ENCODE measurements at places on chromosomes 2 and 18. TPM values are rescaled to one million over a fixed set of nuclear protein-coding genes. Genes with fewer than 3 reads are reported as not detected.

CTAGE1 gene
- total RNA-seq, result not detected

CD302 gene
- total RNA-seq, result 0.23 TPM

DNA sequence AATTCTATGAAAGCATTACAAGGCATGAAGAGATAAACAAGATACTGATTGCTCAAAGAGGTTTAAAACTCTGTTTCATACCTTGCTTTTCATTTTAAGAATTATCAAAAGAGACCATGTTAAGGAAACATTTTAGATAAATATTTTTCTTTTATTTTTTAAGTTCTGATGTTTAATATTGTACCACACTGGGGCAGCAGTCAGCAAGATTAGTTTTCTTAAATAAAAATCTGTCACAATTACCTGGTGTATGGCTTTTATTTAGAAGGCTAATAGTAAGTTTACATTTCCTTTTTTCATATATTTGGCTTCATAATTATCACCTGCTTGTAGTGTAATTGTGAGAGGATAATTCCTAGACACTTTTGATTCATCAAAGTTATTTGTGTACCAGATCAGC lies 46.4 kb downstream of the ZNF804A start:
- no peak overlapping the region for H3K4me3 ChIP-seq
- H3K4me1 ChIP-seq, result no peaks in the 10 kb centered on the region
- H3K36me3 ChIP-seq, result no peaks in the 10 kb centered on the region

GRCh38 chr2:230975927-230976326 lies 20.0 kb upstream of the SPATA3 start:
- no peak for DNase-seq
- H3K27me3 ChIP-seq, result no peaks in the 10 kb centered on the region
- H3K4me1 ChIP-seq, result peaks cover 75% of the 10 kb centered on the region
- peak overlapping the region; percentile 63 for H3K27ac ChIP-seq
- H3K36me3 ChIP-seq, result peaks cover 5% of the 10 kb centered on the region

IL37 gene
- total RNA-seq, result not detected

STEAP3 gene
- 0.13 TPM for total RNA-seq

GRCh38 chr18:37188016-37188791 lies 359.3 kb downstream of the KIAA1328 start:
- no peak overlapping the region for H3K27ac ChIP-seq
- no peaks in the 10 kb centered on the region for H3K4me1 ChIP-seq
- no peaks in the 10 kb centered on the region for H3K27me3 ChIP-seq
- no peak overlapping the region for H3K4me3 ChIP-seq
- DNase-seq, result no peak

- peaks cover 19% of the 10 kb centered on the region for H3K4me1 ChIP-seq
- DNase-seq, result no peak
- H3K27me3 ChIP-seq, result peaks cover 35% of the 10 kb centered on the region
- no peak overlapping the region for H3K4me3 ChIP-seq
- H3K27ac ChIP-seq, result no peak overlapping the region
Observed at GRCh38 chr2:73172963-73173362, 29.4 kb upstream of the NOTO start.

HSBP1L1 gene
- total RNA-seq, result 0.50 TPM

C2orf72 gene
- total RNA-seq, result 0.34 TPM

TEX44 gene
- not detected for total RNA-seq

GRCh38 chr2:226216575-226216974 lies 583.0 kb downstream of the IRS1 start:
- DNase-seq, result no peak
- no peak overlapping the region for H3K4me3 ChIP-seq
- no peaks in the 10 kb centered on the region for H3K4me1 ChIP-seq
- H3K27ac ChIP-seq, result no peak overlapping the region

DNA sequence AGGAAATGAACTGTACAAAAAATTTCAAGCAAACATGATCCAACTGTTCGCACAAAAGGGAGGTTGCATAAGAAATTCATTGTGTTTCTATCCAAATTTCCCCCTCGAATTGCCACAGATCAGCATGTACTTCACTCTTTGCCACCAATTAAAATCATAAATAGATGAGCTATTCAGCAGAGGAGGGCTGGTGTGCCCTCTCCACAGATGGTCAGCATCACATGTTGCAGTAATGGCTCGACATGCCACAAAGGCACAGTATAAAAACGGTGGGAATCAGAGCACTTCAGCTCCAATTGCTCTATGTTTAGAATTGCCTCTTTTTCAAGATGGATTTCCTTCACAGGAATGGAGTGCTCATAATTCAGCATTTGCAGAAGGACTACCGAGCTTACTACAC lies at the start of gene G6PC2:
TSS of gene G6PC2 (plus strand) at position 289 of the 400 bp plus-strand sequence. CDS start at position 330, 41 bp downstream.
- H3K4me1 ChIP-seq, result no peaks in the 10 kb centered on the region
- DNase-seq, result no peak
- no peaks in the 10 kb centered on the region for H3K36me3 ChIP-seq
- peaks cover 35% of the 10 kb centered on the region for H3K27me3 ChIP-seq
- no peak within 1 kb of the TSS for H3K4me3 ChIP-seq

DNA sequence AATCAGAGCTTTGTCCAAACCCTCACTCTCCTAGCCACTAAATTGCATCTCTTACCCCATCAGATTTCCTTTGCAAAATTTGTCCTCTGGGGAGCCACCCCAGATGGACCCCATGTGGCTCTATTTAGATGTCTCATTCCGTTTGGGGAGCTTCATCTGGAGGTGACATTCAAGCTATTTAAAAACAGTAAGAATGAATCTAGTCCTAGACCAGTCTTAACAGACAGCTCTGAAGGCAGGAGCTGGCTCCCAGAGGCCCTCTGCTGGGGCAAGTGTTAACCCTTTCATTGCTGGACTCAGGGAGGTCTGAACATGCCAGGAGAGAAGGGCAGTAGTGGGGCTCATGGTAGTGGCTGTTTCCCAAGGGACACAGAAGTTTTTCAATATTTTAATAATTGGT lies 59.2 kb downstream of the RPL37A start:
- no peak for DNase-seq
- no peak overlapping the region for H3K4me3 ChIP-seq
- peaks cover 9% of the 10 kb centered on the region for H3K4me1 ChIP-seq
- H3K27me3 ChIP-seq, result no peaks in the 10 kb centered on the region
- no peaks in the 10 kb centered on the region for H3K36me3 ChIP-seq
- H3K27ac ChIP-seq, result no peak overlapping the region

DNA sequence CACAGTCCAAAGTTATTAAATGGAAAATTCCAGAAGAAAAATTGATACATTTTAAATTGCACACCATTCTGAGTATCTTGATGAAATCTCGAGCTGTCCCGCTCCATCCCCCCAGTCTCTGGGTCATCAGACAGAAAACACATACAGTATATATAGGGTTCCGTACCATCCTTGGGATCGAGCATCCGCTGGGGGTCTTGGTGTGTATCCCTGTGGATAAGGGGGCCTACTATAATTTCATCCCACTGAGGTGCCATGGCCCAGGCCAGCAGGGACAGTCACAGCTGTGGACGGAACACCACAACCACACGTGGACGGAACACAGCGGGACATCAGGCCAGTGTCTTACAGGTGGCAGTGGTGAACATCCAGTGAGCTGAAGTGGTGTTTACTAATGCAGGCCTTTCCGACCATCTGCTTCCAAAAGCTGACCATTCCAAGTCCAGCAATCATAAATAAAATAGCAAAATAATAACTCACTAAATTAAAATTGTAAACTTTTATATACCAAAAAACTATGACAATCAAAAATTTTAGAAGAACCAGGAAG lies 14.0 kb downstream of the TWIST2 start:
- no peaks in the 10 kb centered on the region for H3K27me3 ChIP-seq
- no peaks in the 10 kb centered on the region for H3K36me3 ChIP-seq
- H3K4me3 ChIP-seq, result no peak overlapping the region

DNA sequence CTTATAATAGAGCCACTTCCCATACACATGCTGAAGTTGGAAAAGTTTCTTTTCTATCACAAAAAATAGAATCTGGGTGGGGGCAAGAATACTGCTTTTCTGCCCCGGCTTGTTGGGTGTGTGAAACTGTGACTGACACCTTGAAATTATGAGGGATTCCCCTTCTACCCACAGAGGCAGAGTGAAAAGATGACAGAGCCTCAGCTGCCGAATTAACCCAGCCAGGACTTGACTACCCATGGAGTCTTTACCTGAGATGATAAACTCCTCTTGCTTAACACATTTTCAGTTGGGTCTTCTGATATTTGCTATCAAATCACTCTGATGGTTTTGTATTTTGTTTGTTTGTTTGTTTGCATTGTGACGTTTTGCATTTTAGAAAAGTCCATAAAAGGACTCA lies 66.0 kb upstream of the PMAIP1 start:
- H3K36me3 ChIP-seq, result no peaks in the 10 kb centered on the region
- no peak overlapping the region for H3K4me3 ChIP-seq
- no peak overlapping the region for H3K27ac ChIP-seq
- no peaks in the 10 kb centered on the region for H3K4me1 ChIP-seq

UGT1A5 gene
- total RNA-seq, result not detected

CNGA3 gene
- total RNA-seq, result not detected

DNA sequence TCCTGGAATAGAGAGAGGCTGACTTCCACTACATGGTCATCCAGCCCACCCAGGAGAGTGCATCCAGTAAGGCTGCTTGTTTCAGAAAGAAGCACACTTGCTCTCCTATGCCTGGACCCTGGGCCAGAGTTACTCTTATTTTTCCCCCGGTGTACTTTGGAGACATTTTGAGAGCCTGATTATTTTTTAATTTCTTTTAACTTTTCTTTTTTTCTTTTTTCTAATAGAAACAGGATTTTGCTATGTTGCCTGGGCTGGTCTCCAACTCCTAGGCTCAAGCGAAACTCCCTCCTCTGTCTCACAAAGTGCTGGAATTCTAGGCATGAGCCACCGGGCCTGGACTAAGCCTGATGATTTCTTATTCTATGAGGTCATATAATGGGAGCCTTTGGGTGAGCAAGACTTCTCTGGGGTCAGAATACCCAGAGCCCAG lies 62.2 kb downstream of the RPL37A start:
- H3K36me3 ChIP-seq, result no peaks in the 10 kb centered on the region
- H3K4me3 ChIP-seq, result no peak overlapping the region
- no peaks in the 10 kb centered on the region for H3K4me1 ChIP-seq
- no peaks in the 10 kb centered on the region for H3K27me3 ChIP-seq
- DNase-seq, result no peak

HDLBP gene
- total RNA-seq, result 187 TPM

MLPH gene
- total RNA-seq, result not detected

DNA sequence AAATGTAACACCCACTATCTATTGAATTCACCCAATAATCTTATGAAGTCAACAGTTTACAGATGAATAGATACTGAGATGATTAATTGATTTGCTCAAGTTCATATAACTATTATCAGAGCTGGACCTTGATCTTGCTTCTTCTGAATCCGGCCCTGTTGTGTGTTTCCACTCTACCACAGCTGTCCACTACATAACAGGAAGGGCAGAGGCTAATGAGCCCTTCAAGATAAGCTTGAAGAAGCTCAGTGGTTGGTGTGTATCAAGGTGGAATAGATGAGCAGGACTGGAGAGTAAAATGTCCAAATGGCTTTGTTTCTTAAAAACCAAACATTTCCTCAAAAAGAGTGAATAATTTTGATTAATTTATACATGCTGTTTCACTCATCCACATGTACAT lies 56.4 kb upstream of the ITGB6 start:
- H3K27ac ChIP-seq, result no peak overlapping the region
- no peaks in the 10 kb centered on the region for H3K4me1 ChIP-seq
- no peak for DNase-seq
- no peaks in the 10 kb centered on the region for H3K36me3 ChIP-seq
- H3K4me3 ChIP-seq, result no peak overlapping the region

TMEM150A gene
- total RNA-seq, result 1.9 TPM

DNA sequence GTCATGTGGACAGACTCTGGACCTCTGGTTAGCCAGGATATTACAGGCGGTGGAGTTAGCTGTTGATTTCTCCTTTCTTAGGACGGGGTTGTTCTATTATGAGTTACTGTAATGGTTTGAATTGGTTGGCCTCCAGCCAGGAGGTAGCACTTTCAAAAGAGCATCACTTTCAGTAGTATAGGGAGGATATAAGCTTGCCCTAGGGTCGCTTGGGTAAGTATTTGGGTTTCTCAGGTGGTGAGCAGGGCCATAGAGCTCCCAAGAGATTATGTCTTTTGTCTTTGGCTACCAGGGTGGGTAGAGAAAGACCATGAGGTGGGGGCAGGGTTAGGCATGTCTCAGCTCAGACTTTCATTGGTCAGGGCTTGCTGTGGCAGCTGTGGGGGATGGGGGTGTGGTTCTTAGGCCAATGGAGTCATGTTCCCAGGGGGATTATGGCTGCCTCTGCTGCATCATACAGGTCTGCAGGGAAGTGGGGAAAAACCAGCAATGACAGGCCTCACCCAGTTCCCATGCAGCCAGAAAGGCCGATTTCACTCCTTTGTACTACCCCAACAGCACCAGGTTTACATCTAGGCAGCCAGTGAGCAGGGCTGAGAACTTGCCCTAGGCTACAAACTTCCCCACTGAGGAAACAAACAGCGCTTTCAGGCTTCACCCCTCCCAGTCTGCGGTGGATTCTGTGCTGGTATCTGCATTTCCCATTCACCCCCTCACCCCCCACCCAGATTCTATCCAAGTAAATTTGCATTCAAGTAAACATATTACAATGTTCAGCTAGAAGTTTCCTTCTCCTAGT lies 89.4 kb upstream of the SLC38A11 start:
- no peaks in the 10 kb centered on the region for H3K36me3 ChIP-seq
- no peaks in the 10 kb centered on the region for H3K4me1 ChIP-seq
- H3K27me3 ChIP-seq, result no peaks in the 10 kb centered on the region
- no peak for DNase-seq
- no peak overlapping the region for H3K27ac ChIP-seq
- H3K4me3 ChIP-seq, result no peak overlapping the region

CIDEA gene
- total RNA-seq, result not detected

GRCh38 chr2:128714285-128714684 lies 395.6 kb upstream of the HS6ST1 start:
- H3K36me3 ChIP-seq, result peaks cover 2% of the 10 kb centered on the region
- H3K4me3 ChIP-seq, result no peak overlapping the region
- H3K4me1 ChIP-seq, result peaks cover 4% of the 10 kb centered on the region
- H3K27me3 ChIP-seq, result peaks cover 47% of the 10 kb centered on the region
- DNase-seq, result peak; percentile 12
